Mucosa of gallbladder (tissue), 1 donor: ENCODE measurements at places on chromosomes 11 and 22.

GRCh38 chr11:29452146-29452545 lies 564.7 kb downstream of the KCNA4 start:
- DNase-seq = no peak

- no peak for DNase-seq
These were observed 47.2 kb downstream of the GAB4 start for GRCh38 chr22:16960884-16961249.

DNA sequence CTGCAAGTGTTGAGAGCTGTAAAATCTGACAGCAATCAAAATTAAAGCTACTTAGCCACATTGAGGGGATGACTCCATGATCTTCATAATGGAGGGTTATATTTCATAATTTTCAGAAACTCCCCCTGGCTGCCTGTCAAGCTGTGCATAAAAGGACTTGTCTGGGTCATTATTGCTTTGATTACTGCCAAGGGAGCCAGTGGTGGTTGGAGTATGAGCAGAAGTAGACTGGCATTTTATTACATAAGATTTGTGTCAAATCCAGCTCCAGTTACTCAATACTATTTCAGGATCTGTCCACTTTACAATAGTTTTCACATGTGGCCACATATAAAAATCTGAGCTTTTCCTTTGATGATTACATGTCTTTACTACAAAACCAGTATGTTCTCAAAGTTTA lies 108.9 kb upstream of the SLC5A12 start:
- no peak for DNase-seq

GRCh38 chr11:121654259-121654842 lies 201.6 kb upstream of the SORL1-AS1 start:
- DNase-seq = no peak

- DNase-seq = no peak
These were observed 3.9 kb upstream of the GCAT start for GRCh38 chr22:37803639-37804351.
